Hematopoietic multipotent progenitor cell treated with erythropoietin and hydrocortisone succinate and interleukin-3 and kit ligand, for 8 days (in vitro differentiated cells): ENCODE measurements at places on chromosomes 16 and 17.

GRCh38 chr17:2713881-2714280 is 2.3 kb upstream of the CLUH start:
- DNase-seq, result no peak

DNA sequence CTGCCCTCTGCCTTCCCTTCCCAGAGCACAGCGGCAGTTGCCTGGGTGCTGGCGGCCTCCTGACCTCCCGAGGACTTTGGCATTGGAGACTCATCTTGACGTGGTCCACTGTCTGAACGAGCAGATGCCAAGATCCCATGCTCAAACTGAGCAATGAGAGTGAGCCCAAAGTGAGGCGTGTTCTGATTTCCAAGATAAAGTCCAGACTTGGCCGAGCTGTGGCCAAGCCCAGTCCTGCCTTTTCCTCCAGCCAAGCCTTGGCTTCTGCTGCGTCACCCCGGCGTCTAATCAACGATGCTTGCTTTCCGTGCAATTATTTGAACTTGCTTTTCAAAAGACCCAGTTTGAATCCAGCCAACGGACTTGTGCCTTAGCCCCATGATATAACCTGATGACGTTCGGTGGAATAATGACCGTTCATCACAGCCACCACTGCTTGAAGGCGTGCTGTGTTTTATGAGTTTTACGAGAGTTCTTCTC is 179.2 kb downstream of the IRF8 start:
- DNase-seq, result no peak

- DNase-seq, result no peak
Measured at GRCh38 chr16:70472786-70473433, 18.5 kb downstream of the FCSK start.

- DNase-seq, result no peak
Measured at GRCh38 chr17:51736356-51736755, 422.2 kb downstream of the CA10 start.

- no peak for DNase-seq
Measured at GRCh38 chr17:14875557-14876412, 389.3 kb downstream of the PMP22 start.
